DMS 273 treated with DMSO at 0.1 percent for 48 hours (cell line): ENCODE measurements at places on chromosomes 13 and 19.

DNA sequence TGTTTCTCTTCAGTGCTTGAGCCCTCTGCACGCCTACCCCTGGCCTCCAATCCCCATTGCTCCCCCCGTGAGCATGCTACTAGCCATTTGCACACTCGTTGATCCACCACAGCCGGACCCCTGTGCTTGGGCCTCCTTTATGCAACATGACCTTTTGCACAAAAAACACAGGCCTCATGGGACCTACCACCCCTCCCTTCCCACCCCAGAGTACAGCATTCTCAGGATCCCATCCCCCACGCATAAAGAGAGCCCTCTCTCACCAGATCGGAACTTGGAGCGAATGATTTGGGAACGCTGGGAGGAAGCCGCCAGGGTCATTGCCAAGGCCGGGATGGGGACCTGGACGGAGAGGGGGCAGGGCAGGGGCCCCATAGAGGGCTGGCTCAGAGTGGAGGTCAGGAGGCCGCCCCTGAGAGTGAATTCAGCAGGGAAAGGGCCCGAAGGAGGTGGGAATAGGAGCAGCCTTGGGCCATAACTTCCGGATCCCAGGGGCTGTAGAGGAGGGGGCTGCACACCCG lies 754 bp downstream of the MAMSTR start:
- DNase-seq = no peak

DNA sequence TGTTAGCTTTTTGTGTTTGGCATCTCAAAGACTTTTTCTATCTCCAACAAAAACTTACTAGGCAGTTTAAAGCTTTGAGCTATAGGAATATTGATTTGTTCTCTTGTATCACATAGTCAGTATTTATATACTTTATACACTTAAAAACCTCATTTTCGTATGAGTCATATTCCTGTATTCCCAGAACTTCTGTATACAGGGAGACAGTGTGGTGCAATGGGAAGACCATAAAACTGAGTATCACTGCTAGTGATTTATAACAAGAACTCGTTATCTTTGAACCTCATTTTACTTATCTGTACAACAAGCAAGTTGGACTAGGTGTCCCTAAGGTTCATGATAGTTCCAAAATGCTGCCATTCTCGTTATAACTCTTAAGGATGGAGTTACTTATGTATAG lies 6.3 kb downstream of the GPR180 start:
- DNase-seq = no peak

DNA sequence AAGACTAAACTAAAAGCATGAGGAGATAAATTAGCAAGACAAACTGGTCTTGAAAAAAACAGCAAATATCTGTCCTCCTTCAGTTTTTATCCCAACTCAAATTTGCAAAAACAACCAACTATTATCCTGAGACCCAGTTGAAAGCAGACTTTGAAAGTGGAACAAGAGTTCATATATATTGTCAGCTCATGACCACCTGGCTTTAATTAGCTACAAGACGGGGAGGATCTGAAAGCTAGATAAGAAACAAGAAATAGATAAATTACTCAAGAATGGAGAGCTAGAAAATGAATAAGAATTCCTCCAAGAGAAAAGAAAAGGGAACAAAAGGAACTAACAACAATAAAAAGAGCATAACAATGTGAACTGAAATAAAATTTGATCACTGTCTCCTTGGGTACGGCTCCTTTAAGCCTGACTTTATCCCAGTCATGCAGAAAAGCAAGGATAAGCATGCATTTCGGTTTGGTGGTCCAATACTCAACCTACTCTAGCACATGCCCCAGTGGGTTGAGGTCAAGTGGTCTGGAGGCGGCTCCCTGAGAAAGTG lies 246.9 kb downstream of the DCLK1 start:
- DNase-seq = no peak

GRCh38 chr13:31949486-31949885 lies 82.1 kb upstream of the FRY start:
- DNase-seq = no peak

DNA sequence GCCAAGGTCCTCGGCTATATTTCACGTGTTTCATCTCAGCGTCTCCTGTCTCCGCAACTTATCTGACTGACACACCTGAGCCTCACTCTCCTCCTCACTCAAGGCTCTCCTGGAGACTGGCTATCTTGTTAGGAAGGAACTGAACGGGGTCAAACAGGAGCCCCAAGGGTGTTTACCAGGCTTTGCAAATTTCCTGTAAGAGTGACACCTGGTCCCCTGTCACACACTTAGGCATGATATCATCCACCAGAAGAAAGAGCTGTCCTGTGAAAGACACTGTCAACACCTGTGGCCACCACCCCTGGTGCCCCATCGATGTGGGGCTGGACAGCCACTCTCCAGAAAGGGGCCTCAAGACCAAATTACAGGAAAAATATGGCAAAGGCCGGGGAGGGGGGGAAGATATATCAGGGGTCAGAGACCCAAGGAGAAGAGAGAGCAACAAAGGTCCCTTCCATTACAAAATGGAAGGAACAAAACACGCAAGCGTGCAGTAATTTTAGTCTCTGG lies 2.9 kb downstream of the CD70 start:
- no peak for DNase-seq

DNA sequence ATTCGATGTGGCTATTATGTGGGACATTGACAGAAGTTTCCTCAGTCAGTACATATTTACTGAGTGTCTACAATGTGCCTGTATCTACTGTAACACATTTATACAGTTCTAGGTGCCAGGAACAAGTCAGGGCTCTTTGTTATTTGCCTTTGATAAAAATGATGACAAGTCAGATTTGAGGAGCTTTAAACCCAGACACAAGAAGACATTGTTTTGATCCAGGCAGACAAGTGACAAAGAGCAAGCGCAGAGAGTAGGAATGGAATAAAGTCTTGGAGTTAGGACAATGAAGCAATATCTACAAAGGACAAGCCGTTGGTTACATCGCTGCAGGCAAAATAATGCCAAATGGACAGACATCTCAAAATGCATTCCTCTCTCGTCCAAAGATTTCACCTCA lies 70.1 kb downstream of the ITGBL1 start:
- no peak for DNase-seq

- no peak for DNase-seq
Measured at GRCh38 chr13:46893798-46894560, 2.9 kb downstream of the HTR2A start.

GRCh38 chr13:33615436-33615835 lies 202.5 kb upstream of the RFC3 start:
- peak; percentile 71 for DNase-seq

GRCh38 chr13:64551755-64552154 lies 2678.4 kb downstream of the PCDH9 start:
- DNase-seq = no peak

DNA sequence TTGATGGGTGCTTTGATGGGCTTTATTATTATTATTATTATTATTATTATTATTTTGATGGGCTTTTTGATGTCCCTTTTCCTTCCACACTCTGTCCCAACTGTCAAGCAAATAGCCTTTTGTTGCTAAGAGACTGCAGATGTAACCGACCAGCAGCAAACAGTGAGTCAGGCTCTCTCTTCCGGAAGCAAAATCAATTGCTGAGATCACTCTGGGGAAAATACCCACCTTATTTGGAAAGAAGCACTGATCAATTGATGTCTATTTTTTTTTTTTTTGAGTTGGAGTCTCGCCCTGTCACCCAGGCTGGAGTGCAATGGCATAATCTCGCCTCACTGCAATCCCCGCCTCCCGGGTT lies 2.9 kb downstream of the LDLR start:
- DNase-seq = no peak

GRCh38 chr19:42143341-42144234 lies 11.3 kb upstream of the POU2F2 start:
- no peak for DNase-seq

GRCh38 chr19:38492181-38492813 lies 58.8 kb downstream of the RYR1 start:
- no peak for DNase-seq

- DNase-seq = no peak
Measured at GRCh38 chr13:46795321-46795720, 1.6 kb downstream of the ESD start.

- DNase-seq = no peak
Measured at GRCh38 chr13:48726711-48727110, 73.0 kb downstream of the CYSLTR2 start.

GRCh38 chr13:75299246-75299645 lies 182.7 kb downstream of the TBC1D4 start:
- DNase-seq = no peak

- no peak for DNase-seq
Measured at GRCh38 chr19:16116067-16116466, 4.4 kb downstream of the RAB8A start.

- DNase-seq = no peak
Measured at GRCh38 chr13:41386211-41386610, 71.1 kb upstream of the RGCC start.

GRCh38 chr13:44516771-44517170 lies 59.4 kb downstream of the TSC22D1 start:
- DNase-seq = no peak

- no peak for DNase-seq
Measured at GRCh38 chr19:6069268-6069791, 41.0 kb downstream of the RFX2 start.
